ENCODE measurements at places on chromosomes 3 and 15.

DNA sequence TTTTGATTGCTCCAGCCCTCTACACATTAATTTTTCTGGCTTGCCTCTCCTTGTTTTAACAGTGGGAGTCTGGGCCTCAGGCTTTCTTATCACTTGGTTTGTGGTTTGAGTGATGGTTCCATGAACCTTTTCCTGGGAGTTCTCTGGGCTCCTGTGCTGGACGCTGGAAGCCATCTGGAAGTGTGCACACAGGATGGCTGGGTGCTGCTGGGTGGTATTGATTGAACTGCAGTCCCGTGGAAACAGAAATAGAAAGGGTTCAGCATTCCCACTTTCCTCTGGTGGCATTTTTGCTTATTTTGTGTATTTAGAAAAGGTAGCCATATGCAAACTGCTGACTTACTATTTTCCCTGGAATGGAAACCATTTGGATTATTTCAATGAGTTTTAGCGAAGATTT lies 25.6 kb downstream of the MITF start:
- peak; percentile 51 for DNase-seq

GRCh38 chr3:13607821-13608597 lies 59.1 kb downstream of the FBLN2 start:
- DNase-seq = no peak

DNA sequence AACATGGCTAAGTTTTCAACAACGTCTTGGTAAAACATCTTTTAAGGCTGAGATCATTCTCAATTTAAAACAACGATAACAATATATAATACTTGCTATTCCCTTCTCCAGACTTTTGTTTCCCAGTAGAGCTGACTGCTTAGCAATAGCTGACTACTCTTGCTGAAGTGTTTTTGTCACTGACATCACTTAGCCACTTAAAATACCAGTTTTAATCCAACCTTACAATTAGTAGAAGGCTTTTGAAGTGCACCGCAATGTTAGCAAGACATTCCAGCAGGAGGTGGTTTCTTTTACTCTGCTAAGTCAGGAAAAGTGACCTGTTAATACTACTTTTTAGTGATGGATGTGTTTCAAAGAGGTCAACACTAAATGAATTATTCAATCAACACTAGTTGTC lies 28.7 kb upstream of the GBE1 start:
- no peak for DNase-seq

DNA sequence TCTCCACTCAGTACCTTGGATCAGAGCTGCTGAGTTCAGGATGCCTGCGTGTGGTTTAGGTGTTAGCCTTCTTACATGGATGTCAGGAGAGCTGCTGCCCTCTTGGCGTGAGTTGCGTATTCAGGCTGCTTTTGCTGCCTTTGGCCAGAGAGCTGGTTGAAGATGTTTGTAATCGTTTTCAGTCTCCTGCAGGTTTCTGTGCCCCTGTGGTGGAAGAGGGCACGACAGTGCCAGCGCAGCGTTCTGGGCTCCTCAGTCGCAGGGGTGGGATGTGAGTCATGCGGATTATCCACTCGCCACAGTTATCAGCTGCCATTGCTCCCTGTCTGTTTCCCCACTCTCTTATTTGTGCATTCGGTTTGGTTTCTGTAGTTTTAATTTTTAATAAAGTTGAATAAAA lies 7.0 kb upstream of the PODXL2 start:
- DNase-seq = no peak

GRCh38 chr15:44738340-44738984 lies 2.1 kb downstream of the TRIM69 start:
- peak; percentile 58 for DNase-seq
